ENCODE measurements at places on chromosomes 1 and 21.

DNA sequence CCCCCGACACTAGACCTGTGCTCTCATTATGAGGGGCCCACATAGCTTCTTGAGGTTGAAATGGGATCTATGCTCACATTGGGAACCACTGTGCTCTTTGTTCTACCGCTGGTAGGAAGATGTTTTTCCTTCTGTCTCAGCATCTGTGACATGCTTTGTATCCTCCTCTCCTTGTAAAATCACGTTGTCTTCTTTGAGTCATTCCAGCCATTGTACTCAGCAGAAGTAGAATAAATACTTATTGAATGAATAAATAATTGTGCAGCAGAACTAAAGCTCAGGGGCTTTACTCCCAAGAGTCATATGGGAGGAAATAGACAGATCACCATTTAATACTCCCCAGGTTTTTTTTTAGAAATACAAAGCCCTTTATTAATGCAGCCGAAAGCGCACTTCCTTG, 66.3 kb upstream of the EDEM3 start:
- DNase-seq, result no peak

DNA sequence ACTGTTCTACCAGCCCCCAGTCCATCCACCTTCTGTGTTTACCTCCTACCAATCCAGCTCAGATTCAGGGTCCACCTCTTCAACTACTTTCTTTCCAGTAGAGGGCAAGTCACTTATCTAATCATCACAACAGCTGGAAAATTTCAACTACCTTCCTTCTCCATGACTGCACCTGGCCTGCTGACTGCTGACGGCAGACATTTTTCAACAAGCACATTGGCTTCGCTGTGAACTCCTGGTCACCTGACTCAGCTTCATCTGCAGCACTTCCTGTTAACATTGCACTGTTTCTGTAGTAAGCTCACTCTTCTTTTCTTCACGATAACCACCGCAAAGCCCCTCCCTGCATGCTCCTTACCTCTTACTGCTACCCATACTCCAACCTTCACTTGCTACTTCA, 405.7 kb downstream of the NTNG1 start:
- no peak for DNase-seq

- no peak for DNase-seq
Measured at GRCh38 chr1:43942411-43942810, 4.3 kb upstream of the IPO13 start.

DNA sequence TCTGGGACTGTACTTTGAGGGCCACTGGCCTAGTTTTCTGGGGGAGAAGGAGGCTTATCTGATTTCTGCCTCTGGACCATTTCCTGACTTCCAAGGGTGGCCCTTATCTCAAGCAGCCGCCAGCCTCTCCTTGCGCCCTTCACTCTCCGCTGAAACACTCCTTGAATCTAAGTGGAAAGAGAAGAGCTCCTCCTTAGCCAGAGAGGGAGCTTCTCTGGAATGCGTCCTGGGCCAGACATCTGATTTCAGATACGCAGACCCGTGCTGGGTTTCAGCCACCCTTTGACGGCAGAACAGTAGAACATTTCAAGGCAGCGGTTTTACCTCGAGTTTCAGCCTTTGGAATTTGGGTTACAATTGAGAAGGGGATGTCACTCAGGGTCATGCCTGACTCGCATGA, 308.0 kb downstream of the CAMTA1 start:
- DNase-seq, result no peak

- DNase-seq, result no peak
Measured at GRCh38 chr1:154860156-154860870, 9.8 kb downstream of the KCNN3 start.

DNA sequence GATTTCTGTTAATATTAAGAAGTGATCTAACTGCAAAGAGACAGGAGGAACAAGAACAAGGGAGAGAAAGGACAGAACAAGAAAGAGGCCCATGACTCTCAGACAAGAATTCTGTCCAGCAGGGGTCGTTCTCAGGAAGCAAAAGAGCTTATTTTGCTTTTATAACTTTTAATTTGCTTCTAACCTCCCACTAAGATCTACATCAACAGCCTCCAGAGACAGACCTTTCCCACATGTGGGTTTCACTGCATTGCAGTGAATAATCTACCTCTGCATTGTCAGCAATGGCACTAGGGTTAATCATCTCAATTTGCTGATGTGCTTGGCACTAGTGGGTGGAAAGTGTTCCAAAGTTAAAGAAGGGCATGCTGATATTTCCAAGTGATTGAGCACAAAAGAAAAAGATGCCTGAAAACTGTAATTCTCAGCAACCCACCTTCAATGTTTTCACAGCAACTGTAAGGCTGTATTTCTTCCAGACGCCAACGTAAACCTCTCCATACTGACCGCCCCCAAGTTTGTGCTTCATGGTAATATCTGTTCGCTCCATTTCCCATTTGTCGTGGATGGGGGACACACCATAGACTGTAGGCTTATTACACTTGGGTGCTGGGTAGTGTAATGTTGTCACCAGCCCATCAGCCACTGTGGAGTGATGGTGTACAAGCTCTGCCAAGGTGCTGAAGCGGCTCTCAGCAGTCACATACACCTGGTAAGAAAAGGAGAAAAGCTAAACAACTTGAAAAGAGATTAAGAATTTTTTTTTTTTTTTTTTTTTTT, 39.5 kb downstream of the TOR3A start:
- no peak for DNase-seq

- no peak for DNase-seq
Measured at GRCh38 chr1:100862591-100862990, 32.1 kb downstream of the EXTL2 start.

DNA sequence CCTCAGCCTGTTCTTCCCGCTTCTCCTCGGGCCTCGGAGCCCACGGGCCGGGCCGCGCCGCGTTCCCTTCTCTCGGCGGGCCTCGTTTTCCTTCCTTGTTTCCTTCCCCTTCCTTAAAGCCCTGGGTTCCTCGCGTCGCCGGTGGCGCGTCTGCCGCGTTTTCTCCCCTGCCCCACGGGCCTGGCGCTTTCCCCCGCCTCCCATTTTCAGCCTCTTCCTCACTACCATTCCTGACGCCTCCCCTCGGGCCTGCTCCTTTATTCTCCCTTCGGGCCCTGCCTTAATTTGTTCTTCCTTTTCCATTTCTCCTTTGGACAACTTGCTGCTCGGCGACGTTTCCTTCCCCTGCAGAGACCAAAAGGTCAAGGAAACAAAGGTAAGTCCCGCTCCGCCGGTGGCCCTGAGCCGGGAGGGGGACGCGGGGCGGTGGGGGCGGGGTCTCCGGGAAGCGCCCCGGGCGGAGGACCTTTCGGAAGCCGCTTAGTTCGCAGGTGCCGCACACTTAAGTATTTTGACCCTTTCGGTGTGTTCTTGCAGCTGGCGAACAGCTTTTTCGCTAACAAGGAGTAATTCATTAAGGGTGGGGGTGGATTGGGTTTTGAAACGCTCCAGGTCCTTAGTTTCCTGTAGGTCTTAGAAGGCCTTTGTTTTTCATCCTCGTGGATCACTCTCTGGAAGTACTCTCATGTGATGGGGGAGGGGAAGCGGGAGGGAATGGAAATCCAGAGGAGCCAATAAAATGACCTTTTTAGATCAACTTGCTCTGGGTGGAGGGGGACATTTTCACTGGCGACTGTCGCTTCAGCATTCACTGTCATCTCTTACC, 780 bp downstream of the YTHDF2 start:
- DNase-seq, result peak; percentile 43

DNA sequence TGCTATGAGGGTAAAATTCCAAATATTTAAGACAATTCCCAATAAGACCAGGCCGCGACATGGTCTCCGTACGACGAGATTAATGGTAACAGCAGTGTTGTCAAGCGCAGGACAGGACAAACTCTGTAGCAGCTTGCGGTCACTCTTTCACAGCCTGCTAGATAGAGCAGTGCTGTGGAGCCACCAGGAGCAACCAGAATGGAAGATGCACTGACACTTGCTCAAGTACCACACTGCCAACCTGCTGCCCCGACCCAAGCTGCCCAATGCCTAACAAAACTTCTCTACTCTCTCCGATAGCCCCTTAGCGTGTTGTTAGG, 636 bp downstream of the WARS2 start:
- DNase-seq, result no peak

GRCh38 chr21:44871576-44872269, 1.8 kb downstream of the PTTG1IP start:
- peak; percentile 51 for DNase-seq

GRCh38 chr1:219220945-219221344, 47.3 kb downstream of the LYPLAL1 start:
- no peak for DNase-seq

GRCh38 chr1:62424411-62424810, 12.4 kb upstream of the USP1 start:
- no peak for DNase-seq

GRCh38 chr1:151508833-151509232, 2.4 kb upstream of the CGN start:
- DNase-seq, result no peak

- no peak for DNase-seq
Measured at GRCh38 chr1:194466706-194467105, 1280.3 kb upstream of the B3GALT2 start.

- no peak for DNase-seq
Measured at GRCh38 chr1:110597966-110598365, 8.2 kb downstream of the KCNA2 start.

DNA sequence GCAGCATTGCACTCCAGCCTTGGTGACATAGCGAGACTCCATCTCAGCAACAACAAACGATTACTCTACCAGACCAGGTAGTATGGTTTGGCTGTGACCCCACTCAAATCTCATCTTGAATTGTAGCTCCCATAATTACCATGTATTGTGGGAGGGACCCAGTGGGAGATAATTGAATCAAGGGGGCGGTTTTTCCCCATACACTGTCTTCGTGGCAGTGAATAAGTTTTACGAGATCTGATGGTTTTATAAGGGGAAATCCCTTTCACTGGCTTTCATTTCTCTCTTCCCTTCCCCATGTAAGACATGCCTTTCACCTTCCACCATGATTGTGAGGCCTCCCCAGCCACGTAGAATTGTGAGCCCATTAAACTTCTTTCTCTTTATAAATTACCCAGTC, 66.0 kb downstream of the BACE2 start:
- no peak for DNase-seq

- DNase-seq, result no peak
Measured at GRCh38 chr1:104874044-104874443, 1124.3 kb downstream of the AMY1C start.

GRCh38 chr1:17494114-17494729, 45.3 kb upstream of the ARHGEF10L start:
- peak; percentile 84 for DNase-seq

DNA sequence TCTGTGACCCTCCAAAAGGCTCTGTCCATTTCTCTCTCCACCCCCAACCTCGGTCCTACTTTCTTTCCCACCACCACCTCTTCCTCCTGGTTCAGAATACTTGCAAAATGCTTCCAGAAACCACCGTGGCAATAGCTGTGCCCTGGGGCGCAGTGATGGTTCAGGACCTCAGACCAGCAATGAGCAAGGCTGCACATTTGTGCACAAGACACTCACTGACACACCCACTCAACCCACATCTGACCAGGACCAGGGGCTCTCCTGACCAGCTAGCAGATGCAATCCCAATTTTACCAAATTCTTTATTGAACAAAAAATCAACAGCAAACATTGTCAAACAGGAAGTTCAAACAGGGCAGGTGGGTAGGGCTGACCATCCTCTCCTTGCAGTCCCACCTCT, 25.7 kb downstream of the SPOCD1 start:
- no peak for DNase-seq

DNA sequence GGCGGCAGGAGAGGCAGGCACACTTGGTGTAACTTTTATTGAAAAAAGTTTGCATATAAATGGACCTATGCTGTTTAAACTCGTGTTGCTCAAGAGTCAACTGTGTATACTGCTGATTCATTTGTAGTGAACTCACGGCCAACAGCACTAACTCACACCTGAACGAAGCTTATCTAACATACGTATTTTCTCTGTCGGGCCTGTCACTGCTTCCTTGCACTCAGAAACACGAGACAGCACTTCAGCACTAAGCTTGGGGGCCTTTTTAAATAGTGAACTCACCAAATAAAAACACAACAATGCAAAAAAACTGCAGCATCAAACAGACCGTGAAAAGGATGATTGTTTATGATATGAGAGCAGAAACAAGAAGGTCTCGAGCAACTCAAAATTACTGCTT, 58.9 kb upstream of the NEK2 start:
- DNase-seq, result no peak

- DNase-seq, result no peak
Measured at GRCh38 chr21:21714426-21714825, 716.2 kb downstream of the NCAM2 start.

DNA sequence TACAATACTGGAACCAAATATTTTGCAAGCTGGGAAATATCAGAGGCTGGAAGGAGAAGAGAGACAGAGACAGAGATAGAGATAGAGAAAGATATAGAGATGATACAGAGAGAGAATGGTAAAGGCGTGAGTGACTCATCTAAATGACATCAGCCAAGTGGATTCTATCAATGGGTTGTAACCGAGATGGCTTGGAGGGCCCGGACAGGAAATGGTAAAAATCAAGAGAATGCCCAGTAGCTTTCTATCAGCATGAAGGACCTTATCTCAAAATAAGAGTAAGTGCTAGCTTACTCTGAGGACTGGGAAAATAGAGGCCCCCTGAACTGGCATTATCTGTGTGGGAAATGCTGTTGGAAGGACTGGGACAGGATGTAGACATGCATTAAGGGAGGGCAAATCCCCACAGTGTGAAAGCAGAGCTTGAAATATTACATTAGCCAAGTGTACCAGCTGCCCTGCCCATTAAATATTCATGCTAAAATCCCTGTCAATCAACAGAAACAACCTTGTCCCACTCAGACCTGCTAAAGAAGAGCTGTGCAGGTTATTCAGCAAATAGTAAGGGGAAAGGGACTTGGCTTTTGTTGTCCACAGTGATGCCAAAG, 76.6 kb upstream of the ZNF644 start:
- no peak for DNase-seq

DNA sequence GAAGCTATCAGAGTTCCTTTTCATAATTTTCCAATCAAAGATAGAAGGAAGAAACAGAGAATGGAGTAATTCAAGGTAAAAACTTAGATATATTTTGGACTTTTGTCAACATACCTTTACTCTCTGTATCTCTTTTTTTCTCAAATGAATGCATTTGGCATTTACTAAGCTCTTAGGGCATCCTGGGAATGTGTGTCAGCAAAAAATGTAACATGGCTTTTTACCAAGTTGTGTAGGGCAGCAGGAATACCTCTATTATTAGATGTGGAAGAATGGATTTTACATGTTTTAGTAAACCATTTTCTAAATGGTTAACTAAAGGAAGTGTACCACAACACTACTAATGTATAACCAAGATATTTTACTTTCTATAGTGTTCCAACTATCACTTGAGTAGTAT, 4.2 kb upstream of the COL11A1 start:
- no peak for DNase-seq

- DNase-seq, result peak; percentile 59
Measured at GRCh38 chr1:234772345-234773147, 162.6 kb upstream of the IRF2BP2 start.

- no peak for DNase-seq
Measured at GRCh38 chr1:212498283-212499040, 65.7 kb downstream of the NENF start.
